ENCODE measurements at places on chromosomes 6 and 20.

- DNase-seq: no peak
Observed at GRCh38 chr20:54658525-54658924, 183.1 kb downstream of the DOK5 start.

DNA sequence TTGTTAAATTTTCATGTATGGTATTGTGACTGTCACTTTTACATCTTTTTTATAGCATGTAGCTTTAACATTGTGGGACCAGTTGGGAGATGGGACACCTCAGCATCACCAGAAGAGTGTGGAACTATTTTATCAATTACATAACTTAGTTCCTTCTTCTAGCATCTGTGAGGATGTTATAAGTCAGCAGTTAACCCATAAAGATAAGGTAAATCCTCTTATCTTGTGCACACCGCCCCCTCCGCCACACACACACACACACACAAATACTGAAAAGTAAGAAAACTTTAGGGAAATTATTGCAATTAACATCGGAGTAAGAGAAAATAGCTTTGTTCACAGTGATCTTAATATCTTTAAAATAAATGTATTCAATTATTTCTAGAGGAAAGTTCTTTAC, 60.9 kb downstream of the PGM3 start:
- DNase-seq: no peak

- peak; percentile 68 for DNase-seq
Observed at GRCh38 chr20:58888521-58889333, 36.2 kb downstream of the GNAS start.

DNA sequence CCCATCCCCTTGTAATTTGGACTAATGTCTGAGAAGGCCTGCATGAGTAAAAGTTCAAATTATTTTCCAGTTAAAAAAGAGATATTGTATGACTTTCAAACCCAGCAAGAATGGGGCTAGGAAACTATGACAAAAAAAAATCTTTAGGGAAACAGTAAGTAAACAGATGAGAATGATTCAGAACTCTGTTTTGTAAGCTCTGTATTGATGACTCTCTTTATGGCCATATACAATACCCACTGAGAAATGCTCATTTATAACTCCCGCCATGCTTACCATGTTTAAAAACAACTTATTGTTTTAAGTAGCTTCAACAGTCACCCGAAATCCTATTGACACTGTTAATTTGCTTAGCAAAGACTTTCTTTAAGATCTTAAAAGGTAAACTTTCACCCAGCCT, 17.2 kb upstream of the PCK1 start:
- no peak for DNase-seq

DNA sequence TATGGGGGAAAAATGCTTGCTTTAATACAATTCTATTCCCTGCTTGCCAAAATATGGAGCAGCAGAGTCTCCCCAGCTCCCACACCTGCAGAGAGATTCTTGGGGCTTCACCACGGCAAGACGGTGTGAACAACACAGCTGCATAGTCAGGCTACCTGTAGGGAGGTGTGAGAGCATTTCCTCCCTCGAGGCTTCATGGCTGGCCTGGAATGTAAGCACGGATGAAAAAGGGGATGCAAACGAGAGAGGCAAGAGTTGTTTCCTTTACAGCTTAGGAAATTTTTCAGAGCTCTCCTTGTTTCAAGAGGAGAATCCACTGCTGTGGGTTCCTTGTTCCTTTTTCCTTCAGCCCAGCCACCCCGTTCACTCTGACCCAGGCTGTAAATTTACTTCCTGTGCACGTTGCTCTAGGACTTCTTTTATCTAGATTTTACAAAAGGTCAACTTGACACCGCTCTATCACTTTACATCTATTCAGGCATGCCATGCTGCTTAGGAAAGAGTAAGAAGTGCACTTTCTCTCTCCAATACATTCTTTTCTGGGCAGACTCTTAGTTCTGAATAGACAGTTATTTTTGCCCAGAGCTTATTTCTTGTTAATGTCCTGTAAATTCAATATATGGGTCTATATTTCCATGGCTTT, 197.1 kb downstream of the KHDC1L start:
- no peak for DNase-seq

- no peak for DNase-seq
Observed at GRCh38 chr6:29850011-29850553, 22.5 kb downstream of the HLA-G start.

- DNase-seq: no peak
Observed at GRCh38 chr6:34418367-34418766, 7.5 kb downstream of the RPS10 start.

- no peak for DNase-seq
Observed at GRCh38 chr6:149890629-149891045, 7.3 kb downstream of the RAET1E start.

GRCh38 chr6:109521080-109521479, 38.1 kb upstream of the ZBTB24 start:
- DNase-seq: no peak

DNA sequence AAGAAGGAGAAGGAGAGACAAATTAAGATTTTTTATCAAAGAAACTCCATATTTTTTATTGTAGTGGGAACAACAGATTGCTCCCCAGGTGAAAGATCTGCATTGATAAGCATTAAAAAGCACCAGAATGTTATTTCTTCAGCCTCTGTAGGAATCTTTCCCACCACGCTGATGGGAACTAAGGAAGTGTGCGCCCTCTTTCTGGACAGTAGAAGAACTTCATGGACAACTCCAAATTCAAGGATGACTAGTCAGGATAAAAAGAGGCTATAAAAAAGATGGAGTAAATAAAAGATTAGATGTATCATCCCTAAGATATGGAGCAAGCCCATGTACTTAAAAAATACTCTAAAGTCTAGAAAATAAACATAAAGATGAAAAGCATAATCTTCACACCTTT, 45.8 kb upstream of the PAK5 start:
- no peak for DNase-seq

- DNase-seq: no peak
Observed at GRCh38 chr6:40450483-40450882, 136.7 kb downstream of the LRFN2 start.

GRCh38 chr6:157487110-157487773, 106.3 kb downstream of the ZDHHC14 start:
- no peak for DNase-seq

- no peak for DNase-seq
Observed at GRCh38 chr6:41174610-41175009, 11.7 kb upstream of the TREM2 start.

GRCh38 chr20:4060064-4060795, 44.9 kb upstream of the RNF24 start:
- no peak for DNase-seq

DNA sequence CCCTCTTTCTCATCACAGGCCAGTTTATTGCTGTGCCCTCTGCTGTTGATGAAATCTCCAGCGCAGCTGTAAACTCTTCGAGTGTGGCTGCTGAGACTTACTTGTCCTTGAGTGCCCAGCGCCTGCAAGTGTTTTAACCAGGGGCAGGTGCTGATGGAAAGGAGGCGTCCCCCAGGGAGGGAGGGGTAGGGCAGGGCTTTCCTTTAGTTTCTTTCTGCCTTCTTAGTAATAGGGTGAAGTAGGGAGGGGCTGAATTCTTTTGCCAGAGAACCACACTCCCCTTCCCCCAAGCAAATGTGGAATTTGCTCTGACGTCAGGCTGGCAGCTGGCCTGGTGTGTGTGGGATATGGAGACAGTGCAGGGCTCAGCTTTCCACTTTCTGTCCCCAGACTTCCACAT, 61.2 kb downstream of the IGF2R start:
- DNase-seq: no peak

GRCh38 chr6:146543940-146544615, 445 bp downstream of the RAB32 start:
- no peak for DNase-seq

Measured in NCI-H446 treated with DMSO at 0.1 percent for 48 hours (cell line).